Kidney (tissue), 22 donors: ENCODE measurements at places on chromosomes 5 and 9.

- DNase-seq = no peak
Measured at GRCh38 chr5:14510156-14510734, 71.3 kb upstream of the OTULINL start.

DNA sequence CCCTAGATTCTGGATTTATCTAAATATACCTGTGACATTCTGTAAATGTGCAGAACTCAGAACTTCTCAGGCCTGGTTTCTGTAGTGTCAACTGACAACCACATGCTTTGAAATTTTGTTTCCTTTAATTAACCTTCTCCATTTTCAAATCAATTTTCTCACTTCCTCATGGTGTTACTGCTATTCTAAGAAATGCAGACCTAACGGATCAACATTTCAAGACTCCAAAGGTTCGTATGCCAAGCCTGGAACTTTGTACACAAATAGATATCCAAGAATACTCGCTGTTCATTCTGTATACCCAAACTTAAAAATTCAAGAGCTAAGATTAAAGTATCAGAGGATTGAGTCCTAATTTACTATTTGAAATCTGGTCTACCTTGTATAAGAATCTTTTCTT is 88.1 kb downstream of the SLC24A2 start:
- DNase-seq = no peak

DNA sequence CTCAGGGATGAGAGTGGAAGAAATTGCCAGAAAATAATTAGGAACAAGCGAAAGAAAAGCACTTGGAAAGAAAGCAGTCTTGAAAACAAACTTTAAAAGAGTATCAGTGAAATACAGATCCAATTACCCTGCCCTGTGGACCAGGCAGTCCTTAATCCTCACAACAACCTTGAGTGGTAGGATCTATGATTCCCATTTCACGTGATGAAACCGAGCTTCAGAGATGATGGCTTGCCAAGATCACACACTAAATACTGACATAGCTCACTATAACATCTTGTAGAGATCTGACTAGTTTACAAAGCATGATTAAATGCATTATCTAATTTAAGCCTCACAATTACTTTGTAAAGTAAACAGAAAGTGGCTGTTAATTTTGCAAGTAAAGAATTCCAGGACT is 55.5 kb upstream of the ABCA1 start:
- DNase-seq = no peak

DNA sequence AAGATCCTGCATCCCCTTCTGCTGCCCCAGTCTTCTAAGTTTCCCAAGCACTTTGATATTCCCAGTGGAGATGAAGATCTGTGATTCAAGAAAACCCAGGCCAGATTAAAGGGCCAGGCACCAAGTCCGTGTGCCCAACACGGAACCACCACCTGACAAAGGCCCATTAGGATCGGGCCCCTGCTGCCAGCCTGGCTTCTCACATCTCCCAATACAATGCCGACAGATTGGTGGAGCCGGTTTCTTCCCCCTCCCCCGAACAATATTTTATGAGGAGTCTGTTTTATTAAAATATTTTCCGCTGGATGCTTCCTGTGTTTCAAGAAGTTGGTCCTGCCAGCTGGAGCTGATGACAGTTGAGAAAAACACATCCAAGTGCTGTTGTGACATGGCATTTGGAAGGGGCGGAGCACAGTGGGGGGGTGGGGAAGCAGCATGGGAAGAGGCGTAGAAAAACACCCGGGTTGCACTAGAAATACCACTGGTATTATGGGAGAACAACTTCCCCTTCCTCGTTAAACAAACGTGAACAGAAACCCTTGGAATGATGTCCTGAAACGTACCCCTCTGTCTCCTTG is 45.0 kb downstream of the CRB2 start:
- no peak for DNase-seq

DNA sequence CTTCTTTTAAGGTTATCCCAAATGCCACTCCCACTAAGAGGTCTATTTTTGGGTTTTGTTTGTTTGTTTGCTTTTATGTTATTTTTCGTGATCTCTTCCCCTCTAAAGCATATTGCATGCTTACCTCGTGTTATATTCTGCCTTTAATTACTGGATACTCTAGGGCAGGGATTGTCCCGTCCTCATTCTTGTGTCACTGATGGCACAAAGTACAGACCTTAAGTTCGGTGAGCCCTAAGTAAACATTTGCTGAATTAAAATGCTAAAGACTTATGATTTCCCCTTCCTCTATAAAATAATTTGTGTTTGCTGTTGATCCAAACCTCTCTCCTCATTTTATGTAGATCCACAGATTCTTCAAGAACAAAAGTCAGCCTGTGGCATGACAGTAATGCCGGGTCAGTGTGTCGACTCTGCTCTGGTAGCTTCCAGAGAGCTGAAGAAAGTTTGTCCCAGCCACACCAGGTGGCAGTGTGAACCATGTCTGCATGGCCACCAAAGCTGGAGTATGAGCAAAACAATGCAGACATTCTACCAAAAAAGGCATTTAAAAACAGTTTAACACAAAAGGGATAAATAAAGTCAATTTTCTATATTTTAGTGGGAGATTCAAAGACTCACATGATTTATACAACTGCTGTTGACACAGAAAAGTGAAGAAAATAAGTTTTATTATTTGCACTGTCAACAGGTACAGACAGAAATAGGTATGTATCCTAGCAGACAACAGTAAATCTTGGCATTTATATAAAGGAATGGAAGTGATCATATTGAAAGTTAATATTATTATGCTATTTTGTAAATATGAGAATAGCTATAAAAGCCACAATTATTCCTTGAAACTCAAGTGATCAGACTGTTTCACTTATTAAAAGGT is 17.9 kb upstream of the POC5 start:
- peak; percentile 74 for DNase-seq

- no peak for DNase-seq
Measured at GRCh38 chr5:30142432-30142831, 1051.1 kb upstream of the CDH6 start.

- no peak for DNase-seq
Measured at GRCh38 chr9:72978744-72979143, 25.9 kb upstream of the ALDH1A1 start.

DNA sequence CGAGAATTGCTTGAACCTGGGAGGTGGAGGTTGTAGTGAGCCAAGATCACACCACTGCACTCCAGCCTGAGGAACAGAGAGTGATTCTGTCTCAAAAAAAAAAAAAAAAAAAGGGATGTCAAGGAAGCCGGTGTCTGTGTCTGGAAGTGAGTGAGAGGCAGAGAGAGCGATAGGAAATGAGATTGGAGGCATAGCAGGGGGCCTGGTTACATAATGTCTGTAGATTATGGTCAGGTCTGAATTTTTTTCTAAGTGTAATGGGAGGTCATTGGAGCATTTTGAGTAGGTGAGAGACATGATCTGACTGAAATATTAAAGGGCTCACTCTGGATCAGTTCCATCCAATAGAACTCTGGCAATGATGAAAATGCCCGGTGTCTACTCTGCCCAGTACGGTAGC is 40.4 kb upstream of the CTNNA1 start:
- no peak for DNase-seq

DNA sequence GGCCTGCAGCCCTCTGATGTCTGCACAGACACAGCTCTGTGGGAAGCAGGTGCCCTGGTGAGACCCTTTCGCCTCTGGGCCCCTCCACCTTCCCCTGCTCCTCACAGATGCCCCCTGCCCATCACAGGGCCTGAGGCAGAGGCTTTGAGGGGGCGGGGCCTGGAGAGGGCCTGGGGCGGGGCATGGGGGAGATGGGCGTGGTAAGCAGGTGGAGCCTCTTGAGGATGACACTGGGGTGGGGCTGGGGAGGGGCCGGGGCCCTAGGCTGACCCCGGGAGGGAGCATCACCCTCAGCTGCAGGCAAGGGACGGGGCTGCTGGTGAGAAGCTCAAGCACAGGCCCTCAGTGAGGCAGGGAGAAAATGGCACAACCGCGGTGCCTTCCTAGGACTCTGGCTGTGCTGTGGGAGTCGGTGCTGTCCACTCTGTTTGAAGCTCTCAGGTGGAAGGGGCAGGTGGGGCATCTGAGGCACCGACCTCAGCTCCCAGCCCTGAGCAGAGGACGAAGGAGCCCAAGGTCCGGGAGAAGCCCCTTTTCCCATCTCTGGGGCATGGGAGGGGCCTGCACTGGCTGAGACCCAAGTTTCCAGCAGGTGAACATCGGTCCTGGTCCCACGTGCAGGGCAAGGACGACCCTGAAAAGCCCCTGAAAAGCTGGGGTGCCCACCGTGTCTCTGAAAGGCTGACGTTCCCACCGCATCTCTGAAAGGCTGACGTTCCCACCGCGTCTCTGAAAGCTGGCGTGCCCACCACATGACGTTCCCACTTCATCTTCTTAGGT is 17.5 kb upstream of the SLC9A3 start:
- peak; percentile 60 for DNase-seq

- no peak for DNase-seq
Measured at GRCh38 chr5:60679816-60680215, 20.1 kb downstream of the DEPDC1B start.

DNA sequence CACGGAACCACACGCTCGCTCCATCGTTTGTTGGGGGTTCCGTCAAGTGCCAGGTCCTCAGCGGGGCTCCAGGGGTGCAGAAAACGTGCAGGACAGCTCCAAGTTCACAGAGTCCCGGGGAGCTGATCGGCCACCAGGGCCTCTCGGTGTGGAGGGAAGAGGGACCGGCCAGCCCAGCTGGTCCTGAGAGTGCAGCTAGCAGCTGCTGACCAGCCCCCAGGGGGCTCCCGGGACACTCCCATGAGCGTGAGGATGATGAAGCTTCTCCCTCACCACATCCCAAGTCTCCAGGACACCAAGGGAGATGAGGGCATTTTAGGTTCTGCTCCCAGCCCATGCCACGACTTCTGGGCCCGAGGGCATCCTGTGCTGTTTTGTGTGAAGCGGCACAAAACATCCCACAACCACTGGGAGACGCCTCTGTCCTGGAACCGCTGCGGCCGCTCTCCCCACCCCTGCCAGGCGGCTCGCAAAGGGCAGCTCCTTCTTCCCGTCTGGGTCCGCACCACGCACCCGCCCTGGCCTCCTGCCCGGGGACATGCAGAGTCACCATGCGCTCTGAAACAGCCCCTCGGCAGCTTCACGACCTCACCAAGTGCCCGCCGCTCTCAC is 67.5 kb upstream of the IRX4 start:
- DNase-seq = no peak

DNA sequence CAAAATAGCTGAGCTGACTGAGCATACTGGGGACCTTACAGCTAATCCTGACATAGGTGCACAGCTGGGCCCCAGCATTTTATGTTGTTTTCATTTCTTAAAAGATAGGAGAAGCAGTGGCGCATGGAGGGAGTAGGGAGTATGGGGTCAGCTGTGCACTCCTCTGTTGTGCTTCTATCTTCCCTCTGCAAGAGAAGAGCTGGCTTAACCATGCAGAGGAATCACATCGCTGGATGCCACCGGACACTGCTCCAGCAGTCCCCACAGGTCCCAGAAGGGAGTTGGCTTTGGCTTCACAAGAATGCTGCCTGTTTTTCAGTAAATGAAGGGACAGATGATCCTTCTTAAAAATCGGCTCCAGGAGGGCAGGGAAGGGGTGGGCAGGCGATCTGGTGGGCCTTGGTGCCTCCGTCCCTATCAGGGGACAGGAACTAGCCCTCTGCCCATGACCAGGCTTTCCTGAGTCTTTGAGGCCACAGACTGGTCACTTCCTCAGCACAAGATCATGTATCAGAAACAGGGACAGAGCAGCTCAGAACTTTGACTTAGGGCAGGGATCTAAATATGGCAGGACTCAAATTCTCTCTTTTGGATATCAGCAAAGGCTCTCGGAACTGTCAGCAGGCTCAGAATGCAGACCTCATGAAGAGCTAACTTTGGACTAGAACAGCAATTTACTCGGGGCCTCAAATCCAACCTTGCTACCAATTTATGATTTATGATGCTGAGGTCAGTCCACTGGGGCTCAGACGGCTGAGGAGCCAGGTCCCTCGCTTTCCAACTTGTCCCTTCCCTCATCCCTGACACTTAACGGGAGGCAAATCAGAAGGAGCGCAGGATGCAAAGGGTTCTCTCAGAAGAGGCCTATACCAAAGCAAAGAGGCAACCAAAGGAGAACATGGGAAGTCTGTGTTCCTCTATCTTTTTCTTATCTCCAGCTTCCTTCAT is 47.2 kb downstream of the MARCHF3 start:
- no peak for DNase-seq

- no peak for DNase-seq
Measured at GRCh38 chr9:7762600-7762999, 37.0 kb downstream of the DMAC1 start.

DNA sequence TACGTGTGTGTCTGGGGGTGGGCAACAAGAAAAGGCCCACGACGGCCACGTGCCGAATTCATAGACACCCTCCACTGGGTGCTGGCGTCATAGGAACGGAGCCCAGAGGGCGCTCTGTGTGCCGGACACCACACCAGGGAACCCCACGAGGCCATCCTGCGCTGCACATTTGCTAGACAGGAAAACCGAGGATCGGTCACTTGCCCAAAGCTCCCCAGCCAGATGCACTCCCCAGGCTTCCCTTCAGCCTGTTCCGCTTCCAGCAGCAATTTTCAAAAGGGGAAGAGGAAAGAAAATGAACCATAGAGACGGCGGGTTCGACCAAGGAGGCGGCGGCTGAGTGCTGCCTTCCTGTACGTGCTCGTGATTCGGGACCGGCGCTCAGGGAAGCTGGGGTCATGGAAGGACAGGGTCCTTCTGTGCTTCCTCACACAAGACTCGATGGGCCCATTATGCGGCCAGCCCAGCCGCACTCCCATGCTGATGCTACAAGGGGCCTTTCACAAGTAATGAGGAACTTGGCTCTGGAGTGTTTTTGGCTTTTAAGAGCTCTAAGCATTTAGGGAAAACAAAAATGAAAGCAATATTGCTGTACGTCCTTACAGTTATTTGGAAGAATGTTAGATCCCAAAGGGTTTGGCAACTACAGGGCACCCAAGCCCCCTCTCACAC is 124.6 kb upstream of the SARDH start:
- no peak for DNase-seq

DNA sequence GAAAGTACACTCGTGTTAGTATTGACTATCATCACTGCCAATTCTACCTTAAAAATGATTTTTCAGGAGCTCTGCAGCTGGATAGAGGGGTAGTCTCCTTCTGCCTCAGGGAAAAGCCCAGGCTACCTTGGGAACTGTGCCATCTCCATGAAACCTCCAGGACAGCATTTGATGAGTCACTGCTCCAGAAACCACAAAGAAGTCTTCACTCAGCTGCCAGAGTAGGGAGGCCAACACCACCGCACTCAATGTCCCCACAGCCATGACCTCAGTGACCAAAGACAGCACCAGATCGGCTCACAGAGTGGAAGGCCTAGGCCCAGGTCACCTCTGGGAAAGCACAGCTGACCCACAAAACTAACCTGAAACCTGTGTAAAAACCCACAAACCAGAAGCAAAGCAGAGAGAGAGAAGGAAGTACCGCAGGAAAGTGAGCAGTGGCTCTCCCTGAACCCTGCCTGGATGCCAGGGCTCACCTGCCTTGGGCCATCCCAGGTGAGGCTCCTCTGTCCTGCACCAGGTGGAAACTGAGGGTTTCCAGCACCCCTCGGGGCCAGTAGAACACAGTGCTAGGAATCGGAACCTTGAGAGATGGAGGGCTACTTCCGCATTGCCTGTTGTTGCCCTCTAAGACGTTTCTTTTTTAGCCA is 30.0 kb downstream of the S1PR3 start:
- DNase-seq = no peak
